ENCODE measurements at places on chromosomes 1 and 21.

DNA sequence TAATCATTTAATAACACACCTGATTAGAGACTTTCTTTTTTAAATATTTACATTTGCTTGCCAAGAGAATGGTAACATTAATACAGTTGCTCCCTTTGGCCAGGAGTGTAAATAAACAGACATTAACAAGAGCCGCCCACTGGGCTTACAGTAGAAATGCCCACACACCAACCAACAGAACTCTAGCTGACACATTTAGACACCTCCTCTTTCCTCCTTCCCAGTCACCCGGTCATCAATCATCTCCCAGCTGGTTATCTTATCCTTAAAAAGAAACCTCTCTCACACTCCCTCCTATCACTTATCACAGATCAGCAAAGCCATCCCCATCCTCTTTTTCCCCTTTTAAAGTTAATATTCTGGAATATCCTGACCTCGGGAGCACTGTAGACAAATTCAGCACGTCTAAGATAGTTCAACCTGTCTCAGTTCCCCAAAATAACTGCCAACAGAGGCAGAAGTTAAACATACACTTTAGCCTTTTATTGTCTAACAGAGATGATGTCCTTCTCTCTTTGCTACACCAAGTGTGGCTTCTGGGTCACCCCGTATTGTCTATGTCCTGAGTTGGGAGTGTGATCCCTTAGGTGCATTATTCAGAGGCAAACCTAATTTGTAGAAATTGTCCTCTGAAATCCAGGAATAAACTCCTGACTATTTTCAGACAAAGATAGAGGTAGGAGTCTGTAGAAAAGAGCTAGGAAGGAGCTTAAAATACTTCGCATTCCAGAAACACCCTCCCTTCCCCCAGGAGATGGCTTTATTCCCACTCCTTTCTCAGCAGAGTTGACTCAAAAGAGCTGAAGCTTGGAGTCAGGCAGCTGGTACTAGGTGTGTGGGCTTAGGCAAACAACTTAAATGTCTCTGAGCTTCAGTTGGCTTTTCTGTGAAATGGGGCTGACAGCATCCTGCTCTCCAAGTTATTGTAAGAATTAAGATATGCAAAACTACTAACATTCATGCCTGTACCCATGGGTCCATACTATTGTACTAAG, 8.8 kb downstream of the MYCL start:
- no peak for DNase-seq

DNA sequence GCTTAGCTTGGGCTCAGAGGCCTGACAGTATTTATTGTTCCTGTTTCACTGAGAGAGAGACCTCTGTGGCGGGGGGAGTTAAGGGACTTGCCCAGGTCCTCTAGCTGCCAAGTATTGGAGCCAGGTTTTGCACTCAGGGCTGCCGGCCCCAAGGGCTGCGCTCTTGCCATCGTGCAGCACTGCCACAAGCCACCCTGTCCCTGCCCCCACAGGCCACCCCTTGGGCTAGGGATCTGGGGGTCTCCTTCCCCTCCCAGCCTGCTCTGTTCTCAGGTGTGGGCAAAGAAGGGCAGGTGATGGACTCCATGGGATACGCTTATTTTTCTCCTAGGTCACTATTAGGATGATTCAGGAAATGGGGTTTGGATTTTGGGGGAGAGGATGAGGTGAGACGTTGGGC, 8.7 kb downstream of the KIAA1614 start:
- peak; percentile 44 for DNase-seq

DNA sequence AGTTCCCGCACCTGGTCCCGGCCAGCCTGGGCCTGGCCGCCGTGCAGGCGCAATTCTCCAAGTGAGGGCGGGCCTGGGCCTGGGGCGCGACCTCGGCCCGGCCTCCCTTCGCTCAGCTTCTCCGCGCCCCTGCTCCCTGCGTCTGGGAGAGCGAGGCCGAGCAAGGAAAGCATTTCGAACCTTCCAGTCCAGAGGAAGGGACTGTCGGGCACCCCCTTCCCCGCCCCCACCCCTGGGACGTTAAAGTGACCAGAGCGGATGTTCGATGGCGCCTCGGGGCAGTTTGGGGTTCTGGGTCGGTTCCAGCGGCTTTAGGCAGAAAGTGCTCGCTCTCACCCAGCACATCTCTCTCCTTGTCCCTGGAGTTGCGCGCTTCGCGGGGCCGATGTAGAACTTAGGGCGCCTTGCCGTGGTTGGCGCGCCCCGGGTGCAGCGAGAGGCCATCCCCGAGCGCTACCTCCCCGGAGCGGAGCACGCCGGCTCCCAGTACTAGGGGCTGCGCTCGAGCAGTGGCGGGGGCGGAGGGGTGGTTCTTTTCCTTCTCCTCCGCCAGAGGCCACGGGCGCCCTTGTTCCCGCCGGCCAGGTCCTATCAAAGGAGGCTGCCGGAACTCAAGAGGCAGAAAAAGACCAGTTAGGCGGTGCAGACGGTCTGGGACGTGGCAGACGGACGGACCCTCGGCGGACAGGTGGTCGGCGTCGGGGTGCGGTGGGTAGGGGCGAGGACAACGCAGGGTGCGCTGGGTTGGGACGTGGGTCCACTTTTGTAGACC, 1.2 kb downstream of the OLIG1 start:
- no peak for DNase-seq

DNA sequence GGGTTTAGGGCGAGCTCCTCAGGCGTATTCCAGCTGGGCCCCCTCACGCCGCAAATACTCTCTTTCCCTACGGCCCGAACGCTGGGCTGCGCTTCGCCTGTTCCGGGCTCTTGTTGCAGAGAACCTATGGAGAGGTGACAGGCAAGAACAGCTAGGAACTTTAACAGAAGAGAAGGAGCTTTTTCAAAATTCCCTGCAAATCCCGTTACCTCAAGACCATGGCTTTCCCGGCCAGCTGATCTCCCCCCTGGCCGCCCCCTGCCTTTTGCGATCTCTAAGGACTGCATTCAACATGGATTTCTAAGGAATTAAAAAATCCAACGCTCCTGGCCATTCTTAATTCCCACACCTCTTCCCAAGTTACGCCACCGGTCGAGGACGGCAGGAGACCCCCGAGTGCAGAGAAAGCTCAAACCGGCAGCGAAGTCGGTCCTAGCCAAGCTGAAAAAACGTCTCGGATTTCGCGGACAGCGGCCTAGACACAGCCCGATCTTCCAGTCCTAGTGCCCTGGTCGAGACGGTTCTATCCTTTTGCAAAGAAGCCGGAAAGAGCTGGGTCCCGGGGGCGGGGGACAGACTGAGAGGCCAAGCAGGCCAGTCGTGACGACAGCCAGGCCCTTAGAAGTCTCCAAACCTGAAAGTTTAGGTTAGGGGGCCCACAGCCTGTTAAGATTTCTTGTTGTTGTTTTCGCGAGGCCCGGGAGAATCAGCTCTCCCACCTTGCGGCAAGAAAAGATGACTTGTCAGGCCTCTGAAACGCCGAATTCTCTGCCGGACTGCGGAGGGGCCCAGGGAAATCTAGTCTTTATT, 1.1 kb upstream of the TBX15 start:
- DNase-seq: no peak

DNA sequence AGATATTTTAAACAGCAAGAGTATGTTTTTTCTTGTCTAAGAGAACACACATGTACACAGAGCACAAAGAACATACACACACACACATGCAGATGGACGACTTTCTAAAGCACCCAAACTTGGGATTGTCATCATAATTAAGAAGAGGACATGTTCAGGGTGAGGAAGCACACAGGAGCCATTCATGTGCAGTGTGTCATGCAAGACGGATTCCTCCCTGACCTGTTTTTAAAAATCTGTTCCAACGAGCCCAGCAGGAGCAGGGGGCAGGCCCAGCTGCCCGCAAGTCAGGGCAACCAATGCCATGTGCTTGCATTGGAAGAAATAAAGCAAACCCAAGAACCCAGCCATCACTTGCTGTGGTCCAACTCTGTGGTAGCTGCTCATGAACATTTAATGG, 167.3 kb upstream of the ZNF644 start:
- DNase-seq: no peak

DNA sequence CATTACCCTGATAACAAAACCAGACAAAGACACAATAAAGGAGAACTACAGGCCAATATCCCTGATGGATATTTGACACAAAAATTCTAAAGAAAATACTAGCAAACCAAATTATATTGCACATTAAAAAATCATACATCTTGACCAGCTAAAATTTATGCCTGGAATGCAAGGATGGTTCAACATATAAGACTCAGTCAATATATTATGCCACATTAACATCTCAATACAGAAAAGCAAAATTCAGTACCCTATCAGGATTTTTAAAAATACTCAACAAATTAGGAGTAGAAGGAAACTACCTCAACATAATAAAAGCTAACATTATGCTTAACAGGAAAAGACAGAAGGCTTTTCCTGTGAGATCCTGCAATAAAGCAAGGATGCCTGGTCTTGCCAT, 177.1 kb downstream of the MAGI3 start:
- DNase-seq: no peak

DNA sequence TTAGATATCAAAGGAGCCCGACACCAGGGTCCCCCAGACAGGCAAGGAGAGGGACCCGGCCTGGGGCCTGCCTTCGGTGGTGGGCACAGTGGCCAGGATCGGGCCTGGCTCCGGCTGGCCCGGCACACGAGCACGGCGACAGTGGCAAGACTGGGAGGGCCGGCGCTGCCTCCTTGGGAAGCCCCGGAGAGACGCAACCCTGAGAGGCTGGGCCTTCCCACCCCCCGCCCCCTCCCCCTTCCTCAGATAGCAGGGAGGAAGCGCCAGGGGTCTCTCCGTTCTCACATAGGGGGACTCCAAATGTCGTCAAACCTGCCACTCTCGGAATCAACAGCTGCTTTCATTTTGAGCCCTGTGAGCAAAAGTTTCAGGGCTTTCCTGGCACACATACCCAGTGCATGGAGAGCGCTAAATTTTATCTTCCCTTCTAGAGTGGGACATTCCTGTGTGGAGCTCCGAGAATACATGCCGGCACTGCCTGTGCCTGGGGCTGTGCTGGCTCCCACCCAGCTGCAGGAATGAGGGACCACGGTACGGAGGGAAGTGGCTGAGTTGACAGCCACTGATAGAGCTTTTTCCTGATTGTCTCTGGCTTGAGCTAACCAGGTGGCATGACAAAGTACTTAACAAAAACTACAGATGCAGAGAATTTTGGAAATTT, 62.4 kb downstream of the CD247 start:
- DNase-seq: peak; percentile 57

DNA sequence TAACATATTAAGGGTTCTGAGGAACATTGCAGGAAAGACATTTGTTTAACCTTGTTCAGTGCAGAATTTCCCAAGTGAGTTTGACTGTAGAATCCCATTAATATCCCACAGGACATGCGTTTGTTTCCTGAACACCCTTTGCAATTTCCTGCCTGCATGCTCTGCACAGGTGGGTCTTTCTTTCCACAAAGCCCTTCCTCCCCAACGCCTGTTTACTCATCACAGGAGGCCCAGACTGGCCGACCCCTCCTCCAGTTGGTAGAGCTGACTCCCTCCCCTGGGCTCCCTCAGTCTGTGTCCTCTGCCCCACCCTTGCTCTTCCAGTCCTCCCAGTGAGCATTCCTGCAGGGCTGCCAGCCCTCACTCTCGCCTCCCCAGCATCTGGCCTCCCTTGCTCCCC, 47.5 kb upstream of the CTPS1 start:
- DNase-seq: no peak

DNA sequence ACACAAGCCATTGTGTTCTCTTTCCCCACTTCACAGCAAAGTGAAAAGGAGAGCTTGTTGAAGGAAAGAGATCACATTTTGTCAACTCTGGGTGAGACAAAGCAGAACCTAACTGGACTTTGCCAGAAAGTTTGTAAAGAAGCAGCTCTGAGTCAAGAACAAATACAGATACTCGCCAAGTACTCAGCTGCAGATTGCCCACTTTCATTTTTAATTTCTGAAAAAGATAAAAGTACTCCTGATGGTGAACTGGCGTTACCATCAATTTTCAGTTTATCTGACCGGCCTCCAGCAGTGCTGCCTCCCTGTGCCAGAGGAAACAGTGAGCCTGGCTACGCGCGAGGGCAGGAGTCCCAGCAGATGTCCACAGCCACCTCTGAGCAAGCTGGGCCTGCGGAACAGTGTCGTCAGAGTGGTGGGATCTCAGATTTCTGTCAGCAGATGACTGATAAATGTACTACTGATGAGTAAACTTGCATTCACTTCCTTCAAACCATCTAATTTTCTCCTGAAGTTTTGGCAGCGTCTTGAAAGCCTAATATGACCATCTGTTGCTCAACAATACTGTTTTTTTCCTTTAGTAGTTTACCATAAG, 43.7 kb downstream of the BACH1 start:
- peak; percentile 58 for DNase-seq

DNA sequence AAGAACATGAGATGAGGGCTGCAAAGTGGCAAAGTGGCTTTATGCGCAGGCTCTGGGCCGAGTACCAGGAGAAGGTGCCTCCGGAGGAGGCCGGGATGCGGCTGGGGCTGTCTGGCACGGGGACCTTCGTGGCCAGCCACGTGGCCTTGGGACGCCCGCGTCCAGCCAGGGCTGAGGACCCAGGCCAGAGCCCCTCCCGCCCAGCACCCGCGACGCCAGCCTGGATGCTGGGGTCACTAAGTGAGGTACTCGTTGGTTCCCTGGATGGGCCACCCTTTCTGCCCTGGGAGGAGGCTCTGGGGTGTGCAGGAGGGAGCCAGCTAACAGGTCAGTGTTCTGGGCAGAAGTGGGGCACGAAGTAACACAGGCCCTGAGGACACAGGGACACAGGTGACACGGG, 12.6 kb downstream of the SCNN1D start:
- DNase-seq: peak; percentile 84

GRCh38 chr1:169873582-169874199, 20.0 kb downstream of the SCYL3 start:
- no peak for DNase-seq

GRCh38 chr1:92845908-92846307, 14.1 kb downstream of the RPL5 start:
- DNase-seq: no peak

- peak; percentile 54 for DNase-seq
Observed at GRCh38 chr1:21340230-21340945, 50.1 kb upstream of the ECE1 start.

GRCh38 chr1:213371847-213372619, 321.0 kb downstream of the RPS6KC1 start:
- peak; percentile 32 for DNase-seq

DNA sequence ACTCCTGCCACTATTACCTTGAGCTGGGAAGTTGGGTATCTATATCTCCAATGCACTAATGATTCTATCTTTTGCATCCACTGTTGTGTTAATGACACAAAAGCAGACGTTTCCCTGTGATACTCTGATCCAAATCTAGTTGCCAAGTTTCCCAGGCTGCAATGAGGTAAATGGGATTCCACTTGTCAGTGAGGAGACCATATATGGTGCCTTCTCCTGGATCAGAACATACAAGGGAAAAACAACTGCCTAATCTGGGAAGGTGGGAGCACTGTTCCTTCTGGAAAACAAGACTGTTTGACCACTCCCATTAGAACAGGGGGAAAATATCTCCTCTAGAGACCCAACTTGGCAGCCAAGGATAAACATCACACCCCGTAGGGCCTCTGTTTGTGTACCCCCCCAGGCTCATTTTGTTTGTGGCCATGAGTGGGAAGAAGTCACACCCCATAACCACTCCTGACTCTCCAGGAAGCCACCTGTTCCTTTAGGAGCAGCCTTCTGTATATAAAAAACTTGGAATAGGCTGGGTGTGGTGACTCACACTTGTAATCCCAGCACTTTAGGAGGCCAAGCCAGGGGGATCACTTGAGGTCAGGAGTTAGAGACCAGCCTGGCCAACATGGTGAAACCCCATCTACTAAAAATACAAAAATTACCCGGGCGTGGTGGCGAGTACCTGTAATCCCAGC, 28.5 kb upstream of the SLC6A9 start:
- DNase-seq: no peak

GRCh38 chr21:20276954-20277353, 721.3 kb upstream of the NCAM2 start:
- no peak for DNase-seq
